Left renal pelvis (tissue), 4 donors: ENCODE measurements at places on chromosomes 5 and 9. TPM values are rescaled to one million over a fixed set of nuclear protein-coding genes. Genes with fewer than 3 reads are reported as not detected.

DNA sequence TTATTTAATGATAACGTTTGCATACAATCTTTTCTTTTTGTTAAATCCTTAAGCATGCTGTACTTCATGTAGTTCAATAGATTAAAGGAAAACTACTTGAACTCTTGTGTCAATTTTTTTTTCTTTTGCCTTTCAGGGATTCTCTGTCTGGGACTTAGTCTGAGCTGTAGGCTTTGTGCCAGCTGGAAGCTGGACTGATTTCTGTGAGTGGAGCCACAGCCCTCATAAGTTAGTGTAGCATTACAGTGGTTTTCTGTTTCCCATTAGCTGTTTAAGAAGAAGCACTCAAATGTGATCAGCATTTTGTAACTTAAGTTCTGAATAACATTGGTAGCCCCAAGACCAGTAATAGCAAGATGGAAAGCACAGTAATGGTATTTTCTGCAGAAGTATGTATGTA is 330.6 kb upstream of the MEF2C start:
- no peak for DNase-seq

DNA sequence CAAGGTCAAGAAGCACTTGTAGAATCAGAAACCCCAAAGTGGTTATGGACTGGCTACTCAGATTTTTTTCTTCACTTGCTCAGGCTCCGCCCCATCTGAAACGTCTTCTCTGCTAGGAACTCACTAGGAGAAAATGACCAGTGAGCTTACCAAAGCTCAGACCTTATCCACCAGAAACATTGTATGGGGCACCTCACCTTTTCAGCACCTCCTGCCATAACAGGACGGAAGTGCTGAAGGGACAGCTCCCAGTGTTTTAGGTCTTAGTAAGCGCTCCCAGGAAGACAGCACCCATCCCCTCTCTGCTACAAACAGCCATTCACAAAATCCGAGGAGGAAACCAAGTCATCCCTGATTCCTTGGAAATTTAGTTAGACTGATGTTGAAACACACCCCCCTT is 1.2 kb upstream of the GABRA1 start:
- DNase-seq = peak; percentile 10

DNA sequence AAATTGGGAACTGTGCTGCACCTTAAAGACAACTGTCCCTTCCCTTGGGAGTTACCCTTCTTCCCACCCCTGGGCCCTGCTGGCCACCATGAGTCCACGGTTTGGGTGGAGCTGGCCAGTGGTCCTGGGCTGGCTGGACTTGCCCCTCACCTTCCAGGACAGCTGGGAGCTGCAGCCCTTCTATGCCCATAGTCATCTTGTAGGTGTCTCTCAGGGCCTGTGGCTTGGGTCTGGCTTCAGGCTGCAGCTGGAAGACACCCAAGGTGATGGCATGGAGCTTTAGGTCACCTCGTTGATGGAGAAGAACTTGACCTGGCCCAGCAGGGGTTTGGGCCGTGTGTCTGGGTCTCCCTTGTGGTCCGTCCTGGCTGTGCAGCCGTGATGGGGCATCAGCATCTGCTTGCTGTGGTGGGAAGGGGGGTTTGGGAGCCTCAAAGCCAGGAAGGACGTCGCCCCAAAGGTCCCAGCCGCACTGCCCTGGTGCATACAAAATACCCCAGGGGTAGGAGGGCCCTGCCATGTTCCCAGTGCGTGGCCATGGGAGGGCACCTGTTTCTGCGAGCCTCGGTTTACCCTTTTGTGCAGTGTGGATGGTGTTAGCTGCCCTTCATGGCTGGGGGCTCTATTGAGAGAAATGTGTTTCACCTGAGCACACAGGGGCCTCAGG is 8.9 kb downstream of the WNK2 start:
- DNase-seq = no peak

GRCh38 chr9:78118742-78119473 is 87.3 kb upstream of the GNAQ start:
- DNase-seq = no peak

DNA sequence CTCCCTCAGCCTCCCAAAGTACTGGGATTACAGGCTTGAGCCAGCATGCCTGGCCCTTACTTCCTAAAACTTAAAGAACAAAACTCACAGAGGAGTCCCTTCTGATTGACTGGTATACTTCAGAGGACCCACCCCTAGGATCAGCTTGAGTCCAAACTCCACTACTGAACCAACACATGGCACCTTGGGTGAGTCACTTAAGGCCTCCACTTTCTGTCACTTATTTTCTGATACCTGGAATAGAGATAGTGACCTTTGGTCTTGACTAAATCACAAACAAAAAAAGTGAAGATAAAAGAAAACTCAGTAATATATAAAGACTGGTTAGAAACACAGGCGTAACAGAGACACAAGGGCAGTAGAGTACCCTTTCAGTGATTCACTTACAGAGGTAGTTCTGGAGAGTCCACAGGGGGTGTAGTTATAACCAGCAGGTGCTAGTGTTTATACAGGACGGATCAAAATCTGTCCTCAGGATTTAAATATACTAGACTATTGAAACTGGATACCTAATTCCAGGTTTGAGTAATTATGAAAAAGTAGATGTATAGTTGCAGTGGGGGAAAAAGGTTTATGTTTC is 274.3 kb upstream of the ANKRD55 start:
- no peak for DNase-seq

- DNase-seq = no peak
These were observed 13.6 kb downstream of the ITGA1 start for GRCh38 chr5:52801329-52801728.

DNA sequence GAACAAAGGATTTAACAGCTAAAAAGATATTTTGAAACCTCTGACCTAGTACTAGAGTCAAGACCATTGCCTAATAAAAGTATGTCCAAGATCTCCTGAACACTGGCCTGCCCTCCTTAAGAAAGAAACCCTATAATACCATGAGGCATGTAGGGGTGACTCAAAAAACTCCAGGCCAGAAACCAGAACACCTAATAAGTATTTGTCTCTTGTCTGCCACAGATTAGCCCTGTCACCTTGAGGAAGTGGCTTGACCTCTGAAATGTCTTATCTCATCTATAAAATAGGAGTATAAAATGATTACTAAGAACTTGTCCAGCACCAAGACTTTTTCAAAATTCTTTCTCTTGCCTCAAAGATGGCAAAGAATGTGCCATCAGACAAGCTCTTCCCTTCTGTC is 125.5 kb upstream of the RASGRF2 start:
- DNase-seq = no peak

DNA sequence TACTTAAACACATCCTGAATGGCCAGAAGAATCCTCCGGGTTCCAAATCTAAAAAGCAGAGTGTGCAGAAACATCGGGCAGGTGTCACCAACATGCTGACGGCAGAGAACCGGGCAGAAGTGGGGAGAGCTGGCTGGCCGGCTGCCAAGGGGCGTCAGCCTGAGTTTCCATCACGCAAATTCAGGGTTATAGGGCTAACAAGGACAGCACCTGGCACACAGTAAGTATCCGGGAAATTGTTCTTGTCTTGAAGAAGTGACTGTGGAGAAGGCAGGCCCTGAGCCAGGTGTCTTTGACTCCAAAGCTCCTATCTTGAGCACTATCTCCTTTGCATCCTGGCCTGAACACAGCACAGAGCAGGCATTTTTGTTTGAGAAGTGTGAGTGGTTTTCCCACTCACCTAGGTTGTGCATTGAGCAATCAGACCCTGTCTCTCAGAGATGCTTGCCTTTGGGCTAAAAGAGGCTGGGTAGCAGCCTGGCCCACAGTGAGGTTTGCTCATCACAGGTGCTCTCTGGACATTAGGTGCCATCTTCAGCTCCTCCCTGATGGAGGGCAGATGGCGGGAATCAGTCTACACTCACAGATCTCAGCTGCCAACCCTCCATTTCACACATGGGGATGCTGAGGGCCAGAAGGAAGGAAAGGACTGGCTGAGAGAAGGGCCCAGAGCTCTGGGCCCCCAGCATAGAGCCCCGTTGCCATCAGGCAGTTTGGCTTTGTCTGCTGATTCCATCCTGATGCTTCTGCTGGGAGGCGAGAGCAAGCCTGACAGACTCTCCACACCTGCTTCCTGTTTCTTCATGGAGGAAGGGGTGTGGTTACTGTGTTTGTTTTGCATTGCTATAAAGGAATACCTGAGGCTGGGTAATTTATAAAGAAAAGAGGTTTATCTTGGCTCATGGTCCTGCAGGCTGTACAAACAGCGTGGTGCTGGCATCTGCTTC is 52.8 kb downstream of the WHRN start:
- DNase-seq = no peak

DNA sequence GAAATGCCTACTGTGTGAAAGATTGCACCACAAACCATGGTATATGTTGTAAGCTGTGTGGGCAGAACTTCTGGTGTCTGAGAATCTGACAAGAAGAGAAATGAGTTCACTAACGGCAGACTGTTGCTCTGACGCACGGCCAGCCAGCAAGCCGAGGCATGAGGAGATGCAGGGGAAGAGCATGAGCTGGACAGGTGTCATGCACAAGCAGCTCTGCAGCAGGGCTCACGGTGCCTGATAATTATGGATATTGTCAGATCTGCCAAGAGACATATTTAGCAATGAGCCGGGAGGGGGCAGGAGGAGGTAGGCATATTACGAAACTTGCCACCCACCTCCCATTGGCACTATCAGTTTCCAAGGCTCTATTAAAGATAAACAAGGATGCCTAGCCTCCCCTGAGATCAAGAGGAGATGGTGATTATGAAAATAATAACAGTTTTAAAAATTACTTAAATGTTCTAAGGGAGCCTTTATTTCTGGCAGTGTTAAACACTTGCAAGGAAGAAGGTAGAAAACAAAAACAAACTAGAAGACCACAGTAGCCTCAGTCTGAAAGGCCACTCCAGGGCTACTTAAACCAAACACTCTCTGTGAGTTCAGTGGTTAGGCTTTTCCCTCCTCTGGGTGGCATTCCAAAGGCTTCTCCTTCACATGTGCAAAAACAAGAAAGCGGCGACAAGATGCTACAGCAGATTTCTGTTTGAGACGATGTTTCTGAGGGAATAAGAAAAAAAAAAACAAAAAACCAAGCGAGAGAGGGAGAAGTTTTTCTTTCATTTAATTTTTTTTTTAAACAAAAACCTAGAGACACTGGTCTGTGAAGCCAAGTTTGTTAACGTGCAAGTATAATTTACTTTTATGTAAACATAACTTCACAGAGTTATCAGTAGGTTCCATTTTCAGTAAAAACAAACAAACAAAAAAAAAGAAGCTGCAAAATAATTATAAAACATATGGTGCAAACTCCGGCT is 339.5 kb downstream of the BNC2 start:
- DNase-seq = no peak

DNA sequence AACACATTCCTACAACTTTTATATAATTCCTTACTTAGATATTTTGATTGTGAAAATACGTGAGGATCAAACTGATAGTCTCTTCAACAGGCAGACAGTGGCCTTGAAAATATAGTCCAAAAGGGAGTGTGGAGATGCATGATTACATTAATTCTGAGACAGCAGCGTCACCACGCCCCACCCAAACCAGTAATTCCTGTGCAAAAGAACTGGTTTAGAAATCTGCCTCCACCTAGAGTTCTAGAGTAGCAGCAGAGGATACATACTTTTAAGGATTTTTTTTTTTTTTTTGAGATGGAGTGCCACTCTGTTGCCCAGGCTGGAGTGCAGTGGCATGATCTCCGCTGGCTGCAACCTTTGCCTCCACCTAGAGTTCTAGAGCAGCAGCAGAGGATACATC is 1.6 kb upstream of the TUT7 start:
- no peak for DNase-seq

GRCh38 chr5:14270209-14270702 is 127.1 kb downstream of the TRIO start:
- DNase-seq = no peak

- DNase-seq = no peak
These were observed 43.2 kb upstream of the IER5L start for GRCh38 chr9:129221233-129221632.

DNA sequence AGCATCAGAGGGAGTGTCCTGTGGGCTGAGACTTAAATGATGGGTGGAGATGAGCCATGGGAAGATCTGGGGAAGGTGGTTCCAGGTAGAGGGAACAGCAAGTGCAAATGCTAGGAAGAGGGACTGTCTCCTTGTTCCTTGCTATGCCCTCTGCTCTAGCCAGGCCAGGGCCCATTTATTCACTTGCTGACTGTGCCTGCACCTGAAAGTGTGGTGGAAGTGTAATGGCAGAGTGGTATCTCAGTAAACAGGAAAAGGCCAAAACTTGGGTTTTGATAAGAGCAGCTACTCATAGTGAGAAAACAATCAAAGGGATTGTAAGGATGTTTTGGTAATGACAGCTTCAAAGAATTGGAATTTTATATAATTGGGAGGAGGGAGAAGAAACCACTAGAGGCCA is 32.4 kb downstream of the TLE4 start:
- DNase-seq = no peak

DNA sequence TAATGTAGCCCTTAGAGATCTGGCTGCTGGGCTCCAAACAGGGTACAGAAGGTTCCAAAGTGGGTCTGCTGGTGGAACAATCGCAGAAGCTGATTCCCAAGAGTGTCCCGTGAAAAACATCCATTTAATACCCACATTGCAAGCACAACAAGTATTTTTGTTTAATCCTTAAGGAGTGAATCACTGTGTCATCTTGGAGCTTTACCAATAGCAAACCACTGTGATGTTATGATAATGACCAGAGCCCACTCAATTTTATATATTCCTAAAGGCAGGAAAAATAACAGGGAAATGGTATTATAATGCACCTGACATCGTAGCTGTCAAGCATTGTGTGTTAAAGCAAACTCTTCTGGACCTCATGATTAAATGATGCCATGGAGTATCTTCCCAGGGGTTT is 291.9 kb downstream of the FBXL7 start:
- no peak for DNase-seq

- no peak for DNase-seq
These were observed 56.4 kb downstream of the PFDN1 start for GRCh38 chr5:140246378-140247122.

DNA sequence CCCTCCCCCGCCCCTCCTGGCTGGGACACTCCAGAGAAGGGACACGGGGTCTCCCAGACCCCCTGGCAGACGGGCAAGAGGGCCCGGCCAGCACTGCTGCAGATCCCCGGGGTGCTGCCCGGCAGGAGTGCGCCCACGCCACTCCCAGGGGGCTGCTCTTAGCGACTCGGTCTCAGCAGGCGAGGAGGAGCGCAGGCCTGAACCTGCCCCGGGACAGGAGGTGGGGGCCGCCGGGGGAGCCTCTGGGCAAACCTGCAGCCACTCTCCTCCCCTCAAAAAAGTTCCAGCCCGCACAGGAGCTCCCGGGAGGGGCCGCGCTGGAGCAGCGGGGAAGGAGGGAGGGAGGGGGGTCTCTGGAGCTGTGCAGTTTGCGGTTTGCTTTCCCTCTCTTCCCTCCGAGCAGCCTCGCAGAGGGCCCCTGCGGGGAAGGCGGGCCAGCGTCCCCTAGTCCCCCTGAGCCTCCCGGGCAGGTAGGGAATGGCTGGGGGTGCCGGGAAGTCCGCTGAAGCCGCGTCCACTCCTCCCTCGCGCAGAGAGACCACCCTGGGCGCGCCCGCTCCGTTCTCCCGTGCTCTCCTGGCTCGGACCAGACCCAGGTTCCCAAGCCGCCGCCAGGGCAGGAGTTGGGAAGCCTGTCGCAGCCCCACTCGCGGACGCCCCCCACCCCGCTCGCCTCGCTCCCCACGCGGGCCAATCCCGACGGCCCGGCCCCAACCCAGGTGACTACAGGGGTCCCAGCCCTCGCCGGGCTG is 44.2 kb downstream of the NACC2 start:
- DNase-seq = no peak

INSL6 gene
- polyA plus RNA-seq = 0.32 TPM

ZNF354C gene
- polyA plus RNA-seq = 16.4 TPM

DOK3 gene
- 7.1 TPM for polyA plus RNA-seq

IRX1 gene
- 35.9 TPM for polyA plus RNA-seq

FUT7 gene
- polyA plus RNA-seq = not detected

GFI1B gene
- 0.39 TPM for polyA plus RNA-seq

CARD9 gene
- polyA plus RNA-seq = 2.8 TPM
